Activated CD8-positive, alpha-beta memory T cell treated with anti-CD3 and anti-CD28 coated beads for 1 hour (primary cell): ENCODE measurements at places on chromosomes 3 and 15.

DNA sequence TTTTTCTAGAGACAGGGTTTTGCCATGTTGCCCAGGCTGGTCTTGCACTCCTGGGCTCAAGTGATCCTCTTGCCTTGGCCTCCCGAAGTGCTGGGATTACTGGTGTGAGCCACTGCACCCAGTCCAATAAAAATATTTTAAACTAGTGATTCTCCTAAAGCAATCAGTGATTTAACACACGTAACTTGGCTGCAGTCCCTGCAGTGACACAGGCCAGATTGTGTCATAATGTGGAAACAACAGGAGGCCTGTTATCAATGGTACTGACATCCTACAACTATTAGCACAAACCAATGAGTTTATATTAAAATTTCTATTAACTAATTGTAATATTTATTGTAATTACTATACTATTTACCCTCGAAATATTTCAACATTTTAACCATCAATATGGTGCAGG, 1.6 kb upstream of the SEC61A1 start:
- no peak for DNase-seq

- no peak for DNase-seq
Measured at GRCh38 chr3:197022405-197023231, 7.0 kb downstream of the MELTF start.

DNA sequence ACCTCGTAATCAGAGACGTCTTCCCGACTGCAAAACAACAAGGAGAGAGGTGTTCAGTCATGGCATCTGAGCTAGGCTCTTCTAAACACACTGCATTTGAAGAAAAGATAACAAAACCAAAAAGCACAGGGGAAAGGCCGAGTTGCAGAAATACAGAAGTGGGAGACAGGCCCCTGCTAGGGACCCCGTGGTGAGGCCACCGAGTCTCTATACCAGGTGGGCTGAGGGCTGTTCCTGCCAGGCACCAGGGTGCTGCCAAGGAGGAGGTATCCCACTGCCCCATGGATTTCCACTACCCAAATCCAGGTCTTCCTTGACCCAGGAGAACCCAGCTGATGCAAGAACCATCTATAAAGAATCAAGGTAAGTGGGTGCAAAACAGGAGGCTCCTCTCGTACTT, 31.1 kb downstream of the RAB6B start:
- DNase-seq, result no peak

DNA sequence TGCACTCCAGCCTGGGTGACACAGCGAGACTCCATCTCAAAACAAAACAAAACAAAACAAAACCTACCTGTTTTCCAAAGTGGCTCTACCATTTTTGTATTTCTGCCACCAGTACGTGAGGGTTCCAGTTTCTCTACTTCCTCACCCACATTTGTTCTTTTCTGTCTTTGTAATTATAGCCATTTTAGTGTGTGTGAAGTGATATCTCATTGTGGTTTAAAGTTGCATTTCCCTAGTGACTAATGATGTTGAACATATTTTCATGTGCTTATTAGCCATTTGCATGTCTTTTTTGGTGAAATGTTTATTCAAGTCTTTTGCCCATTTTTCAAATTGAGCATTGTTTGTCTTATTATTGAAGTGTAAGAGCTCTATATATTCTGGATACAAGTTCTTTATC, 50.7 kb downstream of the TRA2B start:
- no peak for DNase-seq

- no peak for DNase-seq
Measured at GRCh38 chr3:54056521-54056920, 65.8 kb upstream of the CACNA2D3 start.

- no peak for DNase-seq
Measured at GRCh38 chr15:36959746-36960145, 140.6 kb downstream of the MEIS2 start.

DNA sequence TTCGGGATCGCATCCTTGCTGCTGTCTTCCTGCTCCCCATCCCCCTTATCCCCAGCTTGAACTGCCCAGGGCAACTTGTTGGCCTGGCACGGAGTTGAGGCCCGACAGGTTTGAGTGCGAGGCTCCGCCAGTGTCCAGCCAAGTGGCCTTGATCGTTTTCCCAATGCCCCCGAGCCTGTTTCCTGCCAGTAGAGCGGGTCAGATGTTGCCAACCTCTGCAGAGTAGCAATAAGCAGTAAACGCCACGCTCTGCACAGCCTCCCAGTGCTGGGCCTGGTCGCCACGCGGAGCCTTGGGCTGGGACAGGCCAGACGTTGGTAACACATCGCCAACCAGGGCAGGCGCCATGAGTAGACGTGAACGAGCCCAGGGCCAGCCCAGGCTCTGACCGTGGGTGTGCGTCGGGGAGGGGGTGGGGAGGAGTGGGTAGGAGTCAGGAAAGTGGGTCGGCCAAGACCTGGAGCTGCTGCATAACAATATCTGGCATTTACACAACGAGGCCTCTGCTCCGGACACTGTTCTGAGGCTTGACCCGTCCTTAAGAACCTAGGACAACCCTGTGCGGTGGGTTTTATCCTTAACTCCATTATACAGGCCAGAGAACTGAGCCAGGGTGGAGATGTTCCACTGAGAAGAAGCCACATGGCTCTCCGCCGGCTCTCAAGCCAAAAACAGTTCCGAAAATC, 444 bp upstream of the ABHD14A start:
- no peak for DNase-seq

DNA sequence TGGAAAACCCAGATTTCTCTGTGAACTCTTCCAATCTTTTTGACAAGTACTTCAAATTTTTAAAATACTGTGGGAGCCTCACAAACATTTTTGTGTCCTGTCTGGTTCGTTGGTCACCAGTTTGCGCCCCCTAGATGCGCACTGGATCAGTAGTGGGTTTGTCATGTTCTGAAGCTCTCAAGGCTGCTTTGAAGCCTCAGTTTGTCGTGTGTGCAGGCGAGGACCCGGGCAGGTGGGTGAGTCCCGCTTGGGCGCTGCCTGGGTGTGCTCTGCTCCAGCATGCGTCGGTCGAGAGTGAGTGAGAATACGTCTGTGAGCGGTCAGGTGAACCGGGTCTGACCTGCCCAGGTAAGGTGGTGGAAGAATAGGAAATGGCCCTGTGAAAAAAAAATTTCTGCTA, 17.3 kb upstream of the AEN start:
- DNase-seq, result no peak

DNA sequence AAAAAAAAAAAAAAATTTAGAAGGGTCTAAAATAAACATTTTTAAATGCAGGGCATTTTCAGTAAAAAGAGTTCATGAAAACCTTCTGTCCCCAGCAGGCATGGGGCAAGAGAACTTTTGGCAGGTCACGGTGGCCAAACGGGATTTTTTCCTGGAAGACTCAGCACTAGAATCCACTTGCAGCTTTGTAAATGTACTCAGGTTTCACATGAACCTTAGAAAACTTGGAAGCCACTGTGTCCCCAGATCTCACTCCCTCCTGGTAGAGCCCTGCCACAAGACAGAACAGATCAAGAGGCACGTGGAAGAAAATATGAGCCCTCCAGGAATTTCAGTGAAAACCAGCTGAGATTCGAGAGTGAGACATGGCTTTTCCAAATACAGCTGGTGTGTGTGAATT, 2.1 kb upstream of the GNB5 start:
- no peak for DNase-seq

DNA sequence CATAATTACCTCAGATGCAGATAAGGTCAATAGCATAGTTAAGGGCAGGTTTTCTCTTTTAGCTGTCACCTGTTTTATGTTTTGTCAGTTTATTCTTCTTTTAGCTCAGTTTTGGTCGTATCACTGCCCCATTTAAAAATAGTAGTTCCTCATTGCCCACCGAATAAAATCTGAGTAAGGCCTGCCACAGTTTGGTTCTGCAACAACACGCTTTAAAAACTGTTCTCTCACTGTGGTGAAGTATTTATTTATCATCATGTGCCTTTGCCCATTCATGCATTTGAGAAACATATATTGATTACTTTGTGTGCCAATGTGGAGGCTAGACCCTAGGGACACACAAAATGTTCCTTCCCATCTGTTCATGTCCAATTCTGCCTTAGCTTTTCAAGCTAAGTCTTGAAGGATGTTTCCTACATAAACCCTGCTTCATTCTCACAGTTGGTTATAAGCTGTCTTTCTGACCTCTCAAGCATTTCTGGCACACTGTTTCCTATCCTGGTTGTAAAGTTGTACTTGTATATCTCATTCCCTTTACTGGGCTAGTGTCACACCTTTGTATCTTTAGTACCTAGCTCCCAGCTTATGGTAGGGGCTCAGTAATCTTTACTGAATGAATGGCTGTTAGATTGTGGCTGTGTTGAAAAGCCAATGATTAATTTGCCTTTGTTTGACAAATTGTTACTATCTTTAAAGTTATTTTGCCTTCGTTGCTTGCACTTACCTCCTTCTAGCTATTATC, 23.9 kb downstream of the AKAP13 start:
- no peak for DNase-seq

- no peak for DNase-seq
Measured at GRCh38 chr3:11251807-11252176, 20.4 kb upstream of the ATG7 start.

GRCh38 chr15:96054621-96055020, 275.9 kb upstream of the NR2F2 start:
- DNase-seq, result no peak
